ENCODE measurements at places on chromosomes 3 and 15. TPM values are rescaled to one million over a fixed set of nuclear protein-coding genes. Genes with fewer than 3 reads are reported as not detected.

Gene ACOX2
- 19.0 TPM for polyA plus RNA-seq

Gene PRR20G
- not detected for polyA plus RNA-seq

Gene MLF1
- polyA plus RNA-seq, result 62.6 TPM

Gene PP2D1
- 0.72 TPM for polyA plus RNA-seq

Gene ZNF80
- not detected for polyA plus RNA-seq

Gene FANCI
- 35.2 TPM for polyA plus RNA-seq

Gene PCSK6
- polyA plus RNA-seq, result 6.5 TPM

Gene ATP13A4
- 0.41 TPM for polyA plus RNA-seq

Gene CKMT1A
- 1.6 TPM for polyA plus RNA-seq

Gene CAV3
- polyA plus RNA-seq, result 0.56 TPM

Gene MORC1
- 0.60 TPM for polyA plus RNA-seq

Gene MAP6D1
- 0.72 TPM for polyA plus RNA-seq

Gene HSPBAP1
- polyA plus RNA-seq, result 12.0 TPM

Gene CCDC54
- not detected for polyA plus RNA-seq

Measured in left renal pelvis (tissue), 4 donors.